Cardiac fibroblast (primary cell): ENCODE measurements at places on chromosomes 11 and 22.

DNA sequence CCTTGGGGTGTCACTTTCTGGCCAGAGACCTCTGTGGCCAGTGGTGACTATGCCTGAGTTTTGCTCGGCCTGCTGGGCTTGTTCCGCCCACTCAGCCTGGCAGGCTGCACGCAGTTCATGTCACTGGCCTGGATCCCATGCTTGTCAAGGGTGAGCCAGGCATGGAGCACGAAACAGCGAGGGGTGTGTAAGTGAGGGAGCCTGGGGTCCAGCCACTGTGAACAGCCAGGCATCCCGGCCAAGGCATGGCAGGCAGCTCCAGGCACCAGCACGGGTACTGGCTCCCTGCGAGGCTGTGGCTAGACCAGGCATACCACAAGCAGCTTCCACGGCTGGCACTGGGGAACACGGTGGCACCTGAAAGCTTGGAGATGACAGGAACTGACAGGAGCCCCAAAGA is 214.3 kb downstream of the LRRC4C start:
- no peak for DNase-seq

DNA sequence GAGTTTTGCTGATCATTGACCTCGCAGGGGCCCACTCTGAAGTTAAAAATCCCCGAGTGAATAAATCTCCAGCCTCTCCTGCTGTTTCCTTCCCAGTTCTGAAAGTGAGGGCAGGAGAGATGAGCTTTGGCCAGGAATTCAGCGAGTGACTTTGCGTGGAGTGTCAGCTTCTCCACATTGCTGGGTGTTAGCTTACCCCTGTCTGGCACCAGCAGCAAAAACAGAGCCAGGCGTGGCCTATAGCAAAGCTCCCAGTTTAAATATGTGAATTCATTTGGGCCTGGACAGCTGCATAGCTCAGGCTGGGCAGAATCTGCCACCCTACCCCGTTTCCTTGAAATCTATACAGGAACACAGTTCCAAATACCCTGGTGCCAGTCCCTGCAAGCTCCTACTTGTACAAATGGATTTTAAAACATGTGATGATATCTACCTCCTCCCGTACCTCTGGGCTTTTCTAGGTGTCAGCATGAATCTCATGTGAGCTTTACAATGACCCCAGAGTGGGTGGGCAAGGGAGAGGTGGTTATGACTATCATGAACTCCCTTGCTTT is 25.6 kb downstream of the TIMP3 start:
- DNase-seq = no peak

- no peak for DNase-seq
These were observed 515.8 kb downstream of the NTM start for GRCh38 chr11:131886201-131886600.

- no peak for DNase-seq
These were observed 164.0 kb downstream of the TENM4 start for GRCh38 chr11:79276736-79277325.

DNA sequence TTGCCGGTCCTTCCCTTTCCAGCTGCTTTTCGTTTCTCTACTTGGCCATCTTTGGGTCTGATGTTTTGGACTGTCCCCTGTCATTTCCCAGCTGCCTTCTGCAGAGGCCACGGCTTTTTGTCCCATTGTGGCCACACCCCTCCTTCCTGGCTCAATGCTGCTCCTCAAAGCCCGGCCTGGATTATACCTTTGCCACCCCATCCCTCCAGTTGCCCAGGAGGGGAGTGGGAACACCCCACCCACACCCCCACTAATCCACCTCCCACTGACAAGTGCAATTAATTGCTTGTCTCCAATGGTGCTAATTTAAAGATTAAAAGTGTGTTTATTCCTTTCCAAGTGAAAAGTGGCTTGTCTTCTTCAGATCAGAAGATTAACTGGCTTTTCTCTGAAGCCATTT is 34.2 kb upstream of the CSNK2A3 start:
- DNase-seq = no peak

GRCh38 chr11:124876818-124877630 is 11.8 kb downstream of the ROBO3 start:
- DNase-seq = no peak

GRCh38 chr11:68343761-68344256 is 31.4 kb downstream of the LRP5 start:
- DNase-seq = no peak

DNA sequence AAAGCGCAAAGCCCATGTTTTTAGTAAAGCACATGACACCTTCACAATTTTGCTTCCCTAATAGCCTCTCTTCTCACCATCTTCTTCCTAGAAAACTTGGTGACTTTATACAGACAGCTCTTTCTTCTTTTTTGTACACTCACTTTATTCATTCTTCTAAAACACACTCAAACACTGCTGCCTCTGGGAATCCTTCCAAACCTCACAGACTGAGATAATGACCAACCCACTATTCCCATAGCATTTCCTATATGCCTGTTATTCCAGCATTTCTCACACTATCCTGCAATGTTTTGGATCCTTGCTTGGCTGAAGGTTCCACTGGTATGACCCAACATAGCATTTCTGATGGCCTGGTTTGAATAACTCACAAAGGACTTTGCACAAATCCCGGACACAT is 442.1 kb upstream of the CCDC90B start:
- DNase-seq = peak; percentile 1

DNA sequence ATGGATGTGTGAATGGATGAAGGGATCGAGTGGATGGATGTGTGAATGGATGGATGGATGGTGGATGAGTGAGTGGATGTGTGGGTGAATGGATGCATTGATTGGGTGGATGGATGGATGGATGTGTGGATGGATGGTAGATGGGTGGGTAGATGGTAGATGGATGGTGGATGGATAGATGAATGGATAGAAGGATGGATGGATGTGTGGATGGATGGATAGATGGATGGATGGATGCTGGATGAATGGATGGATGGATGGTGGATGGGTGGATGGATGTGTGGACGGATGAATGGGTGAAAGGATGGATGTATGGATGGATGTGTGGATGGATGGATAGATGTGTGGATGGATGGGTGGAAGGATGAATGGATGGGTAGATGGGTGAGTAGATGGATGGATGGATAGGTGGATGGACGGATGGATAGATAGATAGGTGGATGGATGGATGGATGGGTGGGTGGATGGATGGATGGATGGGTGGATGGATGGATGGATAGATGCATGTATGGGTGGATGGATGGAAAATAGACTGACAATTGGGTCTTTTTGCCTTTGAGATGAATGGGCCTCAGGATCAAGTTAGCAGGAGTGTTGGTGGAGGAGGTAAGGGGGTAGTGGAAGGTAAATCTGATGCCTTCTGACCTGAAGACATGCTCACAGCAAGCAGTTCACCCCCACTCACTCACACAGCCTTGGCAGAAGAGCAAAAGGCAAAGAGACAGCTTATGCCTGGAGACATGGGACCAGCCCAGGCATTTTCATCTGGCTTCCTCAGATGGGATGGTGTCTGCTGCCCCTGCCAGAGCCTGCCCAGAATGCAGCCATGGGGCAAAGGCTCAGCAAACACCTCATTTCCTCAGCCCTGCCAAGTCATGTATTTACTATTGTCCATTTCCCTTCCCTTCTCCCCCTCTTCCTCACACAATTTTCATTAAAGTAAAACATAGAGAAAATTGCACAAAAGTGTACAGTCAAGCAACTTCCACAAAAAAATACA is 8.0 kb upstream of the FADD start:
- DNase-seq = no peak
